ENCODE measurements at places on chromosomes 11 and 22. TPM values are rescaled to one million over a fixed set of nuclear protein-coding genes. Genes with fewer than 3 reads are reported as not detected.

The TUBA8 gene
- total RNA-seq: 108 TPM

The PNPLA3 gene
- 0.94 TPM for total RNA-seq

GRCh38 chr22:44412136-44412731, 85.8 kb downstream of the RTL6 start:
- DNase-seq: no peak

GRCh38 chr11:6825231-6825744, 20.2 kb upstream of the OR10A5 start:
- no peak for DNase-seq

- DNase-seq: no peak
Measured at GRCh38 chr22:40714499-40715337, 35.4 kb downstream of the MCHR1 start.
